NCI-H226 (cell line): ENCODE measurements at places on chromosomes 4 and X.

GRCh38 chr4:118727360-118727759 lies 42.2 kb downstream of the METTL14 start:
- DNase-seq: no peak

- DNase-seq: no peak
Measured at GRCh38 chr4:48777739-48778138, 2.3 kb downstream of the FRYL start.

DNA sequence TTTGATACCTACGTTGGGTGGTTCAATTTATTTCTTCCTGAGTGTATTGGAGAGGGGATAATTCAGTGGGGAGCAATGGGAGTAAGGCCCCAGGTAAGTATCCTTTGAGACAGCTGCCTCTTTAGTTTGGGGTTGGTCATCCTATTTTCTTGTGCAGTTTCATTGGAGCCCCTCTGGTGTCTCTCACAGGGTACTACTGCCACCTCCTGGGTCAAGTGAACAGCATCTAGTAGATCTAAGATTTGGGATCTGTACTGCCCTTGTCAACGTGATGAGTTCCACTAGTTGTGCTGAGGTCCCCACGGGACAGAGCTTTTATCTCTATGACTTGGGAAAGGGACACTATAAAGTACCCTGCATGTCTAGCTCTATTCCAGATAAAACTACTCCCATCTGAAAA lies 80.6 kb downstream of the PBDC1 start:
- no peak for DNase-seq

DNA sequence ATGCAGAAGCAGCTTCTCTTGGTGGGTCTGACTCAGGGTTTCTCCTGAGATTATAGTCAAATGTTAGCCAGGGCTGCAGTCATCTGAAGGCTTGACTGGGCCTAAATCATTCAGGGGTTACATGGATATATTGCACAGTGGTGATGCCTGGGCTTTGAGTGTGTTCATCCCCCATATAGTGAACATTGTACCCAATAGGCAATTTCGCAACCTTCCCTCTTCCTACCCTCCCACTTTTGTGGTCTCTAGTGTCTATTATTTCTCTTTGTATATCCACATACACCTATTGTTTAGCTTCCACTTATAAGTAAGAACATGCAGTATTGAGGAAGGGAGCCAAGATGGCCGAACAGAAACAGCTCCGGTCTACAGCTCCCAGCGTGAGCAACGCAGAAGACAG lies 90.3 kb upstream of the CAMK2D start:
- DNase-seq: no peak

- DNase-seq: no peak
Measured at GRCh38 chrX:125205133-125205917, 114.3 kb upstream of the TEX13C start.

DNA sequence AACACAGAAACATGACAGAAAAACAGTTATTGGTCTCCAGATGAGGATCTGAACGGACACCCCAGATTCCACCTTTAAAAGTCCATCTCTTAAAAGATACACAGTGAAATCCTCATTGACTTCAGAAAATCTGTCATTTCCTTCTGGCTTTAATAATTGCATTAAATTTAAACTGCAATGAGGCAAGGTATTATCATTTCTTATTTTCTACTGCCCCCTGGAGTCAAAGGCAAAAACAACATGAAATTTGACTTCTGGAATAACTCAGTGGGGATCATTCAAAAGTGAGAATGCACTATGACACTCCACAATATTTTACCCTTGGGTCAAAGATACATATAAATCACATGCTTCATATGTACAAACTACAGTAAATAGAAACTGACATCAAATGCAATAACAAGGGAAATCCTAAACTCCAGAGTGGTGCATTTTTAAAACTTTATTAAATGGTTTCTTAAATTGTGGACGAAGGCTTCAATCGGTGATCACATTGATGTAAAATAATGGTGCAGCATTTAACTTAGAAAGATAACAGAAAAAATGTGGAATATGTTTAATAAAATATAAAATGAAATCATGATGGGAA lies 56.4 kb upstream of the SPANXN1 start:
- DNase-seq: no peak

DNA sequence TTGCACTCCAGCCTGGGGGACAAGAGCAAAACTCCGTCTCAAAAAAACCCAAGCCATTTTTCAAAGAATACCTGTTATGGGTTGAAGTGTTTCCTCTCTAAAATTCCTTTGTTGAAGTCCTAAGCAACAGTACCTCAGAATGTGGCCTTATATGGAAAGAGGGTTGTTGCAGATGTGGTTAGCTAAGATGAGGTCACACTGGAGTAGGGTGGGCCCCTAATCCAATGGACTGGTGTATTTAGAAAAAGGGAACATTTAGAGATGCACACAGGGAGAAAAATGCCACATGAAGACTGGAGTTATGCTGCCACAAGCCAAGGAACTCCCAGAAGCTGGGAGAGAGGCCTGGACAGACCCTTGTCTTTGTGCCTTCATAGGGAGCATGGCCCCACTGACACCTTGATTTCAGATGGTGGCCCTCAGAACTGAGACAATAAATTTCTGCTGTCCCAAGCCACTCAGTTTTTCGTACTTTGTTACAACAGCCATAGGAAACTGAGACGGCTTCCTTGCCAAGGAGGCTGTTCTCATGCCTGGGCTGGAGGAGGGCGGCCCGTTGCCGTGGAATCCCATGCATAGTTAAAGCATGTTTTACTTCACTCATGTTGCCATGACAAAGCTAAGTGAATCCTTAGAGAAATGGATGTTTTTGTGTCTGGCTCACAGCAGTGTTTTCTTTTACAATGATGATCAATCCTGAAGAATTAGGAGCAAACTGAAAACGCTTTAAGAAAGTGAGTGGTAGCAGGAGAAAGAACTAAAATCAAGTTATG lies 16.5 kb downstream of the TRAPPC2 start:
- no peak for DNase-seq

DNA sequence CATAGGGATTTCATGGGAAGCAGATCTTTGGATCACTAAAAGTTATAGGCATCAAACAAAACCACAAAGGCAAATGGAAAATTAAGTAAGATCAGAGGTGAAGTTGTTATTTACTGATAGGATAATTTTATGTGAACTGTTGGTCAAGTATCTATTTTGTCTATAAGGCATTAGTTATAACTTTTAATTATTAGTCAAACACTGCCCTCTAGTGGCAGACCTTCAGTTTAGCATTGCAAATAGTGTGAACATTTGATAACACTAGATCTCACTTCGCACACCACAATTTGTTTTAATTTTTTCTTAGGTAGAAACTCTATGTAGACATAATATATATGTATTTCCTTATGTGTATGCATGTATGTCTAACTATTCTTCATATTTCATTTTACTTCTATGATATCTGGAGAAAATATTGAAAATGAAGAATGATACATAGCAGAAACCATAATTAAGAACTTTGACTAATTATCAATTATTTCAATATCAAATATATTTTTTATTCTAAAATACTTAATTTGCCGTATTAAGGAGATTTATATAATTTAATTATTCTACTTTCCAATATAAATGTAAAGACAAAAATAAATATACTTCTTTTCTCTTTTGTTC lies 214.5 kb upstream of the TACR3 start:
- DNase-seq: no peak

GRCh38 chr4:69995526-69996016 lies at the start of gene STATH:
STATH (plus strand) TSS chr4:69995966; CDS start chr4:69998438, 2,472 bp downstream.
- DNase-seq: peak; percentile 6

GRCh38 chrX:302975-303374 lies 15.6 kb downstream of the GTPBP6 start:
- no peak for DNase-seq

GRCh38 chr4:154001193-154001592 lies 212.3 kb upstream of the SFRP2 start:
- no peak for DNase-seq

- DNase-seq: peak; percentile 22
Measured at GRCh38 chrX:13647709-13648212, 5.2 kb upstream of the TCEANC start.

DNA sequence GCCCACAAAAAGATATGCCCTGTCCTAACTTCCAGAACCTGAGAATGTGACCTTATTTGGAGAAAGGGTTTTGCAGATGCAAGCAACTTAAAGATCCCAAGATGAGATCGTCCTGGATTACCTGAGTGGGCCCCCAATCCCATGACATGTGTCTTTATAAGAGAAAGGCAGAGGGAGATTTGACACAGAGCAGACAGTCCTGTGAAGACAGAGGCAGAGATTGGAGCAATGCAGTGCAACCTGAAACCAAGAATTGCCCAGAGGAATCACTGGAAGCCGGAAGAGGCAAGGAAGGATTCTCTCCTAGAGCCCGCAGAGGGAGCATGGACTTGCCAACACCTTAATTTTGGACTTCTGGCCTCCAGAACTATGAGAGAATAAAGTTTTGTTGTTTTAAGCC lies 171.5 kb downstream of the SMIM20 start:
- no peak for DNase-seq

DNA sequence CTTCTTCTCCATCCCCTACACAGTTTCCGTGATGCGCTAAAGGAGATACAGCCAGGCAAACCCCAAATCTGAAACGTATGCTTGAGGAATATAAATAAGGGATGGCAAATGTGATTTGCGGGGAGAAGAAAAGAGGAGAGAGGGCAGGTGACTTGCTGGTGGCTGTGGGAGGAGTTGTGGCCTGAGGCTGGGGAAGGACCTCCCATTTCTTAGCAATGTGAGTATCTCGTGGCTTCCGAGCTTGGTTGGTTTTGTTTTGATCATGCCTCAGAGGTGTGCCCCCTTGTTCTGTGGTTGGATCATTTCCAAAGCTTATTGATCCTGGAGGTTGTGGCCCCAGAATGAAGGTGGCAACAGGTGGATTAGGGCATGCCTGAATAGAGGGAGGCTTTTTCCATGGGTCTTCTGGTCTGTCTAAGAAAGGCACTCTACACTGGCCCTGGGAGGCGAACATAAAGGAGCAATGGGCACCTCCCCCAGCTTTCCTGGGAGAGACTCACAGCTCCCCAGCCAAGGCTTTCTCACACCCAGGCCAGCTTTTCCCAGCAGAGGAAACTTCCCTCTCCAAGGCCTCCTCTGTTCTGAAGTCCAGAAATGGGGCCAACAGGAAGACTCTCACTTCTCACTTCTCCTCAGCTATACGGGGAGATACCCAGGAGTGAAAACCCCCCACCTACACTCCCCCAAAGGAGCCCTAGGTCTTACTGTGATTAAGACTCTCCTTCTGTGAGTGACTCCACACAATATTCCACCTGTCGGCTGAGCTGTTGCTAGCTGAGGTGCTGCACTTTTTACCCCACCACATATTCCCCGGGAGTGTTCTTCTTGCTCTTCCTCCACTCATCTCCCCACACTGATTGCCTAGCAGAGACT lies 40.0 kb downstream of the C4orf51 start:
- no peak for DNase-seq

GRCh38 chr4:139018501-139018900 lies 2.9 kb downstream of the NOCT start:
- no peak for DNase-seq

- DNase-seq: no peak
Measured at GRCh38 chrX:103215425-103215991, 600 bp downstream of the BEX4 start.

- DNase-seq: no peak
Measured at GRCh38 chrX:120357186-120357585, 4.7 kb upstream of the ATP1B4 start.

- no peak for DNase-seq
Measured at GRCh38 chr4:76898949-76899645, 1.2 kb upstream of the SOWAHB start.

GRCh38 chr4:14700544-14700943 lies 301.7 kb upstream of the CPEB2 start:
- no peak for DNase-seq

- no peak for DNase-seq
Measured at GRCh38 chr4:107036584-107037198, 578 bp upstream of the DKK2 start.

DNA sequence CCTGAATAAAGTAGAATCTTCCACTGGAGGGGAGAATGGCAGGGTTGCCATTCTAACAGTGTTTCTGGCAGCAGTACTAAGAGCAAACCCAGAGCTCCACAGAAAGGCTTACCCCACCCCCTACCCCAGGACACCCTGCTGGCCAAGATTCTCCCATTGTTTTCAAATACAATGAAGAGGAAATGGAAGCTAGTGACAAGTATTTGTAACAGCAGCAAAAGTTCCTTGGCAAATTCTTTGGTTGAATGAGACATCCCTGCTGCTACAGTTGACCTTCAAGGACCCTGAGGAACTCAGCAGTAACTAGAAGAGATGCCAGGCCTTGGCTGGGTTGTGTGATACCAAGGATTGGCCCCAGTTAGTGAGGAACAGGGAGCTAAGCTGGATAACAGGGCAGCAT lies 124.2 kb upstream of the DGKK start:
- no peak for DNase-seq

DNA sequence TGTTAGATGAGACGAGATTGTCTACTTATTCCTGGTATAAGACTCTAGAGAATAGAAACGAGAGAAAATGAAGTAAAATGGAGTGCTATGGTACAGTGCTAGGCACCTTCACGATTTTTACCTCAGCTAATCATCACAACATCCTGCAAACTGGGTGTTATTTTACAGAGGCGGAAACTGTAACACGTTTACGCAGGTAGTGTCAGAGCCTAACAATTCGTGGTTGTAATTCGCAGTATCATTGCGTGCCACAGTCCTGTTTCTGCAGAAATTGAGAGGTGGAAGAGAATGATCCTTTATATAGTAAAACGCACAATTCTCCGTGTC lies 383 bp upstream of the TBC1D19 start:
- peak; percentile 1 for DNase-seq

GRCh38 chrX:48939524-48940228 lies 17.7 kb downstream of the OTUD5 start:
- DNase-seq: no peak

- DNase-seq: no peak
Measured at GRCh38 chrX:40176351-40177116, 78.8 kb upstream of the BCOR start.

DNA sequence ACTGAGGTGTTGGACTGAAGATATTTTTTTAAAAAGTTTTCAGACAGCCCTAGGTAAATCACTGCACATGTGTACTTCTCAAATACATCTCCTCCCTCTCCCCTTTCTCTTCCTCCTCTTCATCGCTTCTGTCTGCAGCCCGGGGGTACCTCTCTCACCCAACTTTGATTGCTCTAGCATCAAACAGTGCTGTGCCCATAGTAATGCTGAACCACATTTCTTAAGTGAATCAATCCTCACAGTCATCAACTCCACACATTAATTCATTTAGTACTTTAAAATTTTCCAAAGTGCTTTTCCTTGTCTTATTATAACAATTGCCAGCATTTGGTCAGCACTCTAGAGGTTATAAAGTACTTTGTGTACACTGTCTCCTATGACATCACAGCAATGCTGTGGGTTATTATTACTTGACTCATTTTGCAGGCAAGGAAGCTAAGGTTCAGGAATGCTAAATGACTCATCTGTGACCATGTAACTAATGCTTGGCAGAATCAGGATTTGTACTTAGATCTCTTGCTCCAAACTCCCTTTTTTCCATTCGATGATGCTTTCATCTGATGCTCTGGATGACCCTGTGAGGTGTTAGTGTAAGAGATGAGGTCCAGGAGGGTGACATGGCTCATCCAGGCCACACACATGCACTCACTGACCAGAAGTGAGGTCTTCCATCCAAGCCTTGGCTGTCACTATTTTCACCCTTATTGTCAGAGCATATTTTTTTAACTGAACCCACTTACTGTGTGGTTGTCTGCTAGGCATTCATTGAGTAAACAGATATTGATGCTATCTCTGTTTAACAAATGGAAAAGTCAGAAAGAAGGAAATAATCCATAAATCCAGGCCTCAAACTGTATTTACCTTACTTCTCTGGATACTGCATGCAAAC lies 58.8 kb downstream of the RHOH start:
- DNase-seq: peak; percentile 86
